ENCODE measurements at places on chromosomes 5 and 9.

DNA sequence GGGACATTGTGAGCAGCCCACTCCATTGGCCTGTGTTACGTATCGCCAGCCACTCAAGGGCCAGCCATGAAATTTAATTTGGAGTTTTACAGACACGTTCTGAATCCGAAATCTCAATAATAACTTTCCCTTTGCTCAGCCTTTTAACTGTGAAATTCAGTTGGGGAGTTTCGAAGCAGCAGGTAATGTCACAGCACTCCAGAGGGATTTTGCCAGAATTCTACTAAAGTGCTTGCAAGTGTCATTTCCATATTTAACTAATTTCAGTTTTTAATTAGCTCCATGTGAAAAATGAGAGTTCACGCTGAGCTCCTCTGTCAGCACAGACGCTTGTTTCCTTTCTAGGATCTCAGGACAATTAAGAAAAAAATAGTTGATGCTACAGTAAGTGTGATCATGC, 267.1 kb upstream of the WWC1 start:
- no peak for DNase-seq

DNA sequence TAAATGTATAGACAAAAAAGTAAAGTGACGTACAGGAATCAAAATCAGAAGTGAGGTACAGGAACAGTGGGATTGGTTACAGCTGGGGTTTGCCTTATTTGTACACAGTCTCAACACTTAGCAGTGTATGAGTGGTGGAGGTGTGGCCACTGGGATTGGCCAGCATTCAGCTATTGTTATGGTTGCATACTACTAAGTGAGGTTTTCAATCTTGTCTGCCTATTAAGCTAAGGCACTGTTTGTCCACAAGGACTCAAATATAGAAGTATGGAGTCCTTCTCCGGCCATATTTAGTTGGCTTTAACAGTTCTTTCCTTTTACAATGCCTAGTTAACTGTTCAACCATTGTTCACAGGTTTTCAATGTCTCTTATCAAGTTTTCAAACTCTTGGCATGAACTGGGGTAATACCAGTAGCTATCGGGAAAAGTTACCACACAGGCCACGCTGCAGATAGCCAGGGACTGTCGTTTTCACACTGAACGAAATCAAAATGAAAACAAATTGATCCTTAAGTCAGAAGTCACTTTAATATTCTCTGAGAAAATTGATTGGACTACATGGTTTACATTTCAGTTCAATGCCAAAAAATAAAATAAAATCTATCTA, 176.0 kb upstream of the FREM1 start:
- DNase-seq, result no peak

DNA sequence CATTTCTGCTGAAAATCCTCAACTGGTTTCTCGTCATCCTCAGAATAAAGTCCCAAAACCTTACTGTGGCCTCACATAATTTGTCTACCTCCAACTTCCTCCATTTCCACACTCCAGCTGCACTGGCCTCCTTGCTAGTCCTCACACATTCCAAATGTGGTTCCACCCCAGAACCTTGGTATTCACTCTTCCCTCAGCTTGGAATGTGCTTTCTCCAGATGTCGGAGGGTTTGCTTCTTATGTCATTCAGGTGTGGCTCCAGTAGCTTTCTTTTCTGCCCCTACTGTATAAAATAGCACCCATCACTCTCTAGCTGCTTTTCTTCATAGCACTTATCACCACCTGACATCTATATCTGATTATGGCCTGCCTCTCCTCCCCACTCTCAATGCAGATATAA, 102.5 kb upstream of the IFNK start:
- no peak for DNase-seq

DNA sequence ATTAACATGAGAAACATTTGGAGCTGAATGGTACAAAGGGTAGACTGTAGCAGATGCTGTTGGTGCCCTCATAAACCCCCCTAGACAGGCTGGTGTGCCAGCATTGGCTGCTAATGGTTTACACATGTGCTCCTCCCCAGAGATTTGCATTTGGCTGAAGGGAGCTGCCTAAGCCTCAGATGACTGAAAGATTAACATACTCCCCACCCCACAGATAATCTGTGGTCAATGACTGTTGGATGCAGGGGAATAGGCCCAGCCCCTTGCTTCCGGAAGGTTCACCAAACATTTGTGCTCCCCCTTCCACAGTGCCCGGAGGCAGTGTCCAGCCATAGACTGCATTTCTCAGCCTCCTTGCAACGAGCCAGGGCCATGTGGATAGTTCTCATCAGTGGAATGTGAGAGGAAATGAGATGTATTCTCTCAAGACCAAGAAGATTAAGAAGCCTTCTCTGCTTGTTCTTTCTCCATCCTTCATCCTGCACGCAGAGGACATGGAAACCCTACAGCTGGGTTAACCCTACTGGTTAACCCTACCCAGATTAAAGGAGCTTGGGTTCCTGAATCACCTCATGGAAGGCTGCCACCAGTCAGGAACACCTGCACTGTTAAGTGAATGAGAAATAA, 79.6 kb downstream of the PHAX start:
- peak; percentile 88 for DNase-seq

DNA sequence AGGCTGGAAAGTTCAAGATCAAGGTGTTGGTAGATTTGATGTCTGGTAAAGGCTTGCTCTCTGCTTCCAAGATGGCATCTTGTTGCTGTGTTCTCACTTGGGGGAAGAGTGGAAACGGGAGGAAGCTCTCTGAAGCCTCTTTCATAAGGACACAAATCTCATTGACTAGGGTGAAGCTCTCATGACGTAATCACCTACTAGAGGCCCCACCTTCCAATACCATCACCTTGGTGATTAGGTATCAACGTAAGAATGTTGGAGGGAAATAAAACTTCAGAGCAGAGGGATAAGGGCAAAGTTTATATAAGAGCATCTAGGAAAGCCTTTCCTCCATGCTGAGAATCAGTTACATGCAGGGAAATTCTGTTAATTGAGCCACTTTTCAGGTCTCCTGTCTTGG, 15.4 kb upstream of the KLF9 start:
- DNase-seq, result no peak

DNA sequence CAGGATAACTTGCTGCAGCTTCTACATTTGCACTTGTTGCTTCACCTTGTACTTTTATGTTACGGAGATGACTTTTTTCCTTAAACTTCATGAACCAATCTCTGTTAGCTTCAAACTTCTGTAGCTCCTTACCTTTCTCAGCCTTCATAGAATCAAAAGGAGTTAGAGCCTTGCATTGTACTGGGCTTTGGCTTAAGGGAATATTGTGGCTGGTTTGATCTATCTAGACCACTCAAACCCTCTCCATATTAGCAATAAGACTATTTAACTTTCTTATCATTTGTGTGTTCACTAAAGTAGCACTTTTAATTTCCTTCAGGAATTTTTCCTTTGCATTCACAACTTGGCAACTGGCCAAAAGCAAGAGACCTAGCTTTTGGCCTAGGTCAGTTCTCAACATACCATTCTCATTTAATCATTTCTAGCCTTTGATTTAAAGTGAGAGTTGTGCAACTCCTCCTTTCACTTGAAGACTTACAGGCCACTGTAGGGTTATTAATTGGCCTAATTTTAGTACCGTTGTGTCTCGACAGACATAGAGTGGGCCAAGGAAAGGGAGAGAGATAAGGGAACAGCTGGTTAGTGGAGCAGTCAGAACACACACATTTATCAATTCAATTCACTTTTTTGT, 63.7 kb downstream of the SHOC1 start:
- DNase-seq, result no peak

DNA sequence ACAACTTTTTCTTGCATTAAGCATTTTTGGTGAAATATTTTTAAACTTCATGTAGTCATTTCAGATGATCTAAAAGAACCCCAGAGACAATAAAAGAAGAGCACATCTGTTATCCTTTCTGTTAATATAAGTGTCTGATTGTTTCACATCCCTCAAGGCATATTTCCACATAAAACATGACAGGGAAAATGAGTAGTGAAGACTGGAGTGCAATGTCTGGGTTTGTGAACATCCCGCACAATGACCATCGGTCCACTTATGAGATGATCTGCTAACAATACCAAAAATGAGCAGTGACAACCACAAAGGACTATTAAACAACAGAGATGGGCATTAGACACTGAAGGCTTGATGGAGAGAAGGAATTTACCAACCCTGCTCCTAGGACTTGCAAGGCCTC, 209.1 kb downstream of the NR2F1-AS1 start:
- DNase-seq, result no peak

GRCh38 chr9:71796100-71796767, 27.9 kb upstream of the CEMIP2 start:
- DNase-seq, result no peak

DNA sequence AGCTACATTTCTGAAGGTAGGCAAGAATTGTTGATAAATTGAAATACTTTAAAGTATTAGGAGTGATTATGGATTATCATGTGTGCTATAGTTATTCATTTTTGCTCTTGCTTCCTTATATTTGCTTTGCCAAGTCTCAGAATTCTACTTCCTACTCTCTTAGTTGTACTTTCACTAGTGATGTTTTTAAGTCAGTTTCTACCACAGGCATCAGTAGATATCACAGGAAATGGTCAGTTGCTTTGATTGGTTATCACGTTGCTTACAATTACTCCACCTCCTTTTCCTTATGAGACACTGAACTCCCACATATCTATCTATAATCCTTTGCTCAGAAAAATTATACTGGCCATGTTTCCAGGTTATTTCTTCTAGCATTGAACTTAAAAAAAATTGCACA, 472.8 kb downstream of the DMRTA1 start:
- DNase-seq, result no peak

DNA sequence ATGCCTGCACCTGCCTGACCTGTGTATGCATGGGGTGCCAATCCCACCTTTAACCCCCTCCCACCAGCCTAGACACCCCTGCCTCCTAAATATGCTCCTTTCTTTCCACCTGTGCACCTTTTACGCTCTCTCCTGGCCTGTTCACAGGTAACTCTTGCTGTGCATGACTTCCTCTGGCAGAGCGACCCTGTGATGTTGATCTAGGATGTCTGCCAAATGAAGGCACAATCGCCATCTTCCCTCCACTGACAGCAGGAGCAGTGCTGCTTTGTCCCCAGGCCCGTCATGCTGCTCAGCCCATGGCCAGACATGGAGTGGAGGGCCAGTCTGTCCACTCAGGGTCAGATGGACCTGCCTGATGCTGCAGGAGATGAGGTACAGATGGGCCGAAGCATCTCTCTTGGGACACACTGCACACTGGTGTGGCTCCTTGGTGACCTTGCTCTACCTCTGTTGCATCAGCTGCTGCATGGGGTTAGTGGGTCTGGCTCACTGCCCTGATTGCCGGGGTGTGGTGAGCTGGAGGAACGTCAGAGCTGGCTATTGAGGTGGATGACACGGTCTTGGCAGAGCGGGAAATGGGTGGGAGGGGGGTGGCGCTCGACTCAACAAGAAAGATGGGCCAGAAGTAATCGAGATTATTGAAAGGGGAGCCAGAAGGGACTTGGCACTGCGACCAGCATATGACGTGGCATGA, 101.7 kb upstream of the PITX1 start:
- DNase-seq, result no peak

DNA sequence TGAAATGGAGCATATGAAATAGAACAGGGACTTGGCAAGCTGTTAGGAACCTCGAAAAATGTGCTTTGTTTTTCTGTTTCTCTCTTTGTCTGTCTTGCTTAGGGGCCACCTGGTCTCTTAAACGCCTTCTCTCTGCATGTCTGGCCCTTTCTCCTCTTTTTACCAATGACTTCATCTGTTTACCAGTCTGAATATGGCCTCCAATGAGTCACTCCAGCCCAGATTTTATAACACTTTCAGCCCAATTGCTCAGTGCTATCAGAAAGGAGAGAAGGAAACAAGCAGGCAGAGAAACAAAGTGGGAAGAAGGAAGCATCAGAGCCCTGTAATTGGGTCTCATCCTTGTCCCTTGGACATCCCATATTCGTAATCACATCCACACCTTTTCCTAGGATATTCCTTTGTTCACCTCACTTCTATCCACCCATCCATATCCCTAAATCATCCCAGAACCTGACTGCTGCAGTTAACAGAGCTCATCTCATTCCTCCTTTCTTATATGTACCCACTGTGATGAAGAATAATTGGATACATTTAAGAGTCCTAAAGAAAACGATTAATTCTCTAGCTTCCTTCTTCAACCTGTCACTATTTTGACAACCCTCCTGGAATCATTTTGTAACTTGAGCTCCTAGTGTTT, 151.8 kb upstream of the GPR151 start:
- no peak for DNase-seq

DNA sequence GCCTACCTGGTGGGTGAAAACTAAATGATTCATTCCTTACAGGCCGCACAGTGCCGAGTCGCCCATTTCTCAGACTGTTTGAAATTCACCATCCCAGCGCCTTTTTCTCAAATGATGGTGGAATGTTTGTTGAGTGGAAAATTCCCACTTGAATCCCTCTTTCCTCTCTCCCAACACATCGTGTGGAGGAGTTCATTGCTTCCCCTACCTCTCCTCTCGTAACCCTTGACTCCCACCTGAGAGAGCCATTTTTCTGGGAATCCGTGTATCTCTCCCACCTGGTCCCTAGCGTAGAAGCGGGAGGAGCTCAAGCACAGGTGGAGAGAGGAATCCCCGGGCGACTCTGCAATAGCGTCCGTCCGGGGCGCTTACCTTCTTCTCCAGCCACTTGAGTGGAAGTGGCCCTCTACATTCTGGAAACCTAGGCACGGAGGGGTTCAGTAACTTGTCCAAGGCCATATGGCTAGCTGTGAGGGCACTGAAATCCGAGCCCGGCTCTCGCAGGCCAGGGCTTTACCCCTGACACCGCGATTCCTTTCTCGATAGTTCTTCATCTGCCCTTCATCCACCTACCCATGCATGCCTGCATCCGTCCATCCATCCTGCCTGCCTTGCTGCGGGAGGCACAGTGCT, 683 bp downstream of the OSMR start:
- no peak for DNase-seq

DNA sequence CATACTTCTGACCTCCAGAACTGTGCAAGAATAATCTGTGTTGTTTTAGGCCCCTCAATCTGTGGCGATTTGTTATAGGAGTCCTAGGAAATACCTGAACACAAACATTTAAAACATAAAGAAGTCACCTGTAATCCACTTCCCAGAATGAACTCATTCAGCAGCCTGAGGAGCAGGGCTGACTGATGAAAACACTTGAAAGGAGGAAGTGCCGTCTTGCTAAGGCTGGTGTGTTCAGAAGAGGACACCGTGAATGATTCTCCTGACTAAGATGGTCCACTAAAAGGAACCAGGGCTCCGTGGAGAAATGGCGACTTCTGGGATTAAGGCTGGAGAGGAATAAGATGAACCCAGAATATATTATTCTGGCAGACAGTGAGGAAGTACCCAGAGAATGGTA, 18.7 kb upstream of the MARCHF6 start:
- no peak for DNase-seq

DNA sequence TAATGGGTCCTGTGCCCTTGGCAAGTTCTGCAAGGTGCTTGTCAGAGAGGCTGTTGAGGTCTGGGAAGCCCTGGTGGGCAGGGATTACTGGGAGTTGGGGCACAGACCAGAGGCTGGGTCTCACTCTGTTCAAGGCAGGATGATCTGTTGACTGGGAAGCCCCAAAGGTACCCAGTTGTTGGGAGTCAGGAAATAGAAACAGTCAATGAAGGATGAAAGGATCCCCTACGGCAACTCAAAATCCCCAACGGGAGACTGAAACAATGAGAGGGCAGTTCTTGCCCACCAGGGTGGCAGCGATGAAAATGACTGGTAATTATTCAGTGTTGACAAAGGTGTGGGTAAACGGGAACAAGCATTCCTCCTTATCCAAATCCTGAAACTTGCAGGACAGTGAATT, 31.2 kb downstream of the BNIP1 start:
- no peak for DNase-seq

GRCh38 chr5:177357459-177358351, at the start of gene RGS14:
RGS14 (plus strand) TSS chr5:177357924; CDS start chr5:177358025, 101 bp downstream.
- DNase-seq, result peak; percentile 92

- no peak for DNase-seq
Measured at GRCh38 chr5:138371454-138371853, 19.0 kb downstream of the KDM3B start.

GRCh38 chr9:99050292-99050911, 54.5 kb upstream of the TGFBR1 start:
- DNase-seq, result no peak

All from AML-193 (cell line).